ENCODE measurements at places on chromosomes 13 and 19.
A peak's percentile ranks its signal among the peaks of the same experiment; 100 is the strongest.

- no peak for DNase-seq
Observed at GRCh38 chr13:58592786-58593185, 961.2 kb downstream of the PCDH17 start.

DNA sequence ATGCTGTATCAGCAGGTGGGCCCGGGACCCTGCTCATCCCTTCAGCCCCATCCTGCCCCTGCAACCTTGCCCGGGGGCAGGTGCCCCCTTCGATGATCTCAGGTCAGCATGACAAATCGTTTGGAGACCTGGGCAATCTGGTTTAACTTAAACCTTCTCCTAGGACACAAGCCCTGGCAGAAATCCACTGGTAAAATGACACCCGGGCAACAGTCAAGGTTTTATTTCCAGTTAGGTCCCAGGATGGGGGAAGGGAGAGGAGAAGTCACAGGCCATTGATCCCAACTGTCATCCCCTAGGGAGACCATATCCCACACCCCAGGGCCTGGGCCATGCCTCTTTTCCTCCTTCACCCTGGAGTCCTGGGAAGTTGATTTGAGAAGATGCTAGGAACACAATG, 1.8 kb upstream of the PLIN5 start:
- DNase-seq = no peak

DNA sequence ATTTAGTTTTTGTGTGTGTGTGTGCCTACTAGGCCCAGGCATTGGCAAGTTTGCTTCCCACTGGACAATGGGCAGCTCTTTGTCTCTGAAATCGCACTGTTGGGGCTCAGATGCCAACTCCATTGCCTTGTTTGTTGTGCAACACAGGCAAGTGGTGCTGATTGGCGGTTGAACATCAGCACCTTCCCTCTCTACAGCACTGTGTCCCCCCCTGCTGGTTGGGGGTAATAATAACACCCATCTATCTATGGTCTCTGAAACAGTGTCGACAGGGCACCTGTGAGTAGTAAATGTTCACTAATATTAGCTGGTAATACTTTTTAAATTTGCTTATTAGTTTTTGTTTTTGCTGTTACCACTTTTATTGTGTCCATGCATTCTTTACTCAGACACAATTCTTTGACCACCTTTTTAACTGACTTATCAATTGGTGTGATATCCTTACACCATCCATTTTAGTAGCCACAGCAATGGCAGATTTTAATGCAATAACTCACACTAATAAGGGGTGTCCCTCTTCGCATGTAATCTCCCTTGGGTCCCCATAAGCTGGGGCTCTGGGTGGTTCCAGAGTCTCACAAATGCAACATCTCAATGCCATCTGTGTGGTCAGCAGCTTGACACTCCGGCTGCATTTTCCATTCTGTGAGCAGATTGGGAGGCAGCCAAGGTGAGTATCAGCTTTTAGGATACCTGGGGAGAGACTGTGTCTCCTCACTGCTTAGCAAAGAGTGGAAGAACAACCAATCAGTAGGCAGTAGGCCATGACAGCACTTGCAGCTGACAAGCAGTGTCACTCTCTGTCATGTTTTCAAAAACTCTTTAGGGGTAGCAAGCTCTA, 47.7 kb upstream of the UQCRFS1 start:
- peak; percentile 74 for DNase-seq

- DNase-seq = no peak
Observed at GRCh38 chr13:67736646-67737420, 506.7 kb upstream of the PCDH9 start.

DNA sequence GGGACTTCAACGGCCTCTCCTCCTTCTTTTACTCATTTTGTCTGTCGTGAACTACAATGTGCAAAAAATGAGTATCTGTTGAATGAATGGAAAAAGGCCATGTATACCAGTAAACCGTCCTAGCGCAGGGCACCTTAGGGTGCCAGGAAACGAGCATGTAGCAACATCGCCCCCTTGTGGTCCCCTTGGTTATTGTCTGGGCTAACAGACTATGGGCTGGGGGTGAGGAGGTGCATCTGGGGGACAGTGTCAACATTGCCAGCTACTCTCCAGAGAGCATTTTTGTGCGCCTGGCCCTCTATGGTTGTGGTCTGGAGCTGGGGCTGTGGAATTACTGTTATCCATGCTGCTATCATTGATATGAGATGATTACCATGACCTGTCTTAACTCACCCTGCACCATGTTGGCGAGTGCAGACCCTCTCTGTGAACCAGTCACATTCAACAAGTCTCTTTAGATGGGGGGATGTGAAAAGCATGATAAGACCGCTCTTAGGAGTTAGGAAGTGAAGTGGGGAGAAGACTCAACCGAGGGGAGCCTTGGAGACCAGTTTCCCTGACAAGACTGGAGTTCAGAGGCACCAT, 22.8 kb upstream of the SIGLEC11 start:
- peak; percentile 71 for DNase-seq

Measured in K562 (cell line).